Activated effector memory CD4-positive, alpha-beta T cell treated with anti-CD3 and anti-CD28 coated beads, Interleukin-2, amount 50 U/mL, for 16 hours (primary cell): ENCODE measurements at places on chromosomes 2 and 18.

DNA sequence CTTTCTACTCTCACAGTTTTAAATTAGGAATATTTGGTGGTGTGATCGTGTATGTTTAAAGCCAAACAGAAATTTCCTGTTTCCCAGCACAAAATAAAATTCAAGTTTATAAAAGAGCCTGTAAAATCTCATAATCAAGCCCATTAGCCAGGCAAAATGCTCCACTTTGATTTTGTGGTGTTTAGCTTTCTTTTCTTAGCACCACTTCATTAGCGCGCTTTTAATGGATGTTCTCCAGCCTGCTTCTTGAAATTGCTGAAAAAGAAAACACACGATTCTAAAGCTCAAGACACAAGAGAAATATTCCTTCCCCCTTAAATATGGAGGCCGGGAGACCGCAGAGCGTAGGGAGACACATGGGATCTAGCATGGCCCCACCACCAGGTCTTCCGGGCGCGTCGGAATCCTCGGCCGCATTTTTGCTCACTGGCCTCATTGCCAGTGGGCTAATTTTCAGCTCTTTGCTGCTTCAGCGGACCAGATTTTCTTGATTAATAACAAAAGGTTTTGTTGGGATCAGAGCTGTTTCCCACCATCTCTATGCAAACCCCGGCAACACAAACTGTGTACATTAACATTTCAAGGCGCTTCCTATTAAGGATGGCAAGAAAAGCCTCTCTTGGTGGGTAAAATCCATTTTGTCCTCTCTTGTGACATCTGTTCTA, 40.4 kb upstream of the ID2 start:
- DNase-seq, result no peak

DNA sequence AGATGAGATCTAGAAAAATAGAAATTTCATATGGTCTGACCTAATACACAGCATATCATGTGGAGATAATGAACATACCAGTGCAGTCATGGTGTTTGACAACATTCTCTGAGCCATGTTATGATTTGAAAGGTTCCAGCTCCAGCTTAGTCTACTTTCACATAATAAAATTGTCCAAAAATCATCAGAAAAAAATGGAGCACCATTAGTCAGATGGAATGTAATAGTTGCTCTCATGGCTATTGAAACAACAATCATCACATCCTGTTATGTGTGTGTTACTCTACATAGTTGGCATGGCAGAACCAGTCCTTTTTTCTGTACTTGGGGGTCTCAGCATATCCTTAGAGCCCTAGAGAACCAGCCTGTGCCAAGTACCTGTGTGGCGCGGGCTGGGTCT, 678.9 kb upstream of the FANCL start:
- no peak for DNase-seq

GRCh38 chr2:86396291-86396785, 44.8 kb upstream of the KDM3A start:
- DNase-seq, result no peak

DNA sequence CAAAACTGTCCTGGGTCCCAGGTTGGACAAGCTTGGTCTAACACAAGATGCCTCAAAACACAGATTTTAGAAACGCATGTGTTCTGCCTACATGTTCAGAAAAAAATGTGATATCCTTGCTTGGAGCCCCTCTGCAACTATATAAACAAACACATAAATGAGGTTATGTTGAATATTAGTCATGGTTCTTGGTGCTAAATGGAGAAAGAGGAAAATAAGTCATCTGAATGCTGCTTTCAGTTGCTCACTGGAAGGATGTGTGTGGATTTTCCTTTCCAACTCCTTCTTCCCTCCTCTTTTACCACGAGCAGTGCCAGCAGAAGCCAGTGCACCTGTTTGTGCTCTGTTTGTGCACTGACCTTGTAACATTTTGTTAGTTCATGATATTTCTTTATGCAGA, 85.3 kb downstream of the PIEZO2 start:
- DNase-seq, result no peak

GRCh38 chr2:42839809-42840501, 47.6 kb upstream of the HAAO start:
- no peak for DNase-seq

GRCh38 chr2:134320930-134321329, 67.1 kb downstream of the MGAT5 start:
- DNase-seq, result peak; percentile 75

DNA sequence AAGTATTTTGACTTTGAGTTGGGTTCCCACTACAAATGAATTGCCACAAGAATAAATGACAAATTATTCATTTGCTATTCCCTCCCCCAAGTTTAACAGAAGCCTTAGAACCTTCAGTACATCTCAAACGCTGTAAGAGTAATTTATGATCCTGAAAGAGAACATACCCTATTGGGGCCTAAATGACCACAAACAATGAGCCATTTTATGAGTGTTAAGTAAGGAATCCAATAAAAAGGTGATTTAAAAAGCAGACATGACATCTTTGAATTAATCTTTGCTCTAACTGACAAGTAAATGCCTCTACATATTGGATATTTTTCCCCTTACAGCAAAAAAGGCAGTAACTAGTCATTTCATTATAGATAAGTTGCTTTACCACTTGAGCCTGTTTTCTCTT, 136.9 kb downstream of the NRXN1 start:
- no peak for DNase-seq

DNA sequence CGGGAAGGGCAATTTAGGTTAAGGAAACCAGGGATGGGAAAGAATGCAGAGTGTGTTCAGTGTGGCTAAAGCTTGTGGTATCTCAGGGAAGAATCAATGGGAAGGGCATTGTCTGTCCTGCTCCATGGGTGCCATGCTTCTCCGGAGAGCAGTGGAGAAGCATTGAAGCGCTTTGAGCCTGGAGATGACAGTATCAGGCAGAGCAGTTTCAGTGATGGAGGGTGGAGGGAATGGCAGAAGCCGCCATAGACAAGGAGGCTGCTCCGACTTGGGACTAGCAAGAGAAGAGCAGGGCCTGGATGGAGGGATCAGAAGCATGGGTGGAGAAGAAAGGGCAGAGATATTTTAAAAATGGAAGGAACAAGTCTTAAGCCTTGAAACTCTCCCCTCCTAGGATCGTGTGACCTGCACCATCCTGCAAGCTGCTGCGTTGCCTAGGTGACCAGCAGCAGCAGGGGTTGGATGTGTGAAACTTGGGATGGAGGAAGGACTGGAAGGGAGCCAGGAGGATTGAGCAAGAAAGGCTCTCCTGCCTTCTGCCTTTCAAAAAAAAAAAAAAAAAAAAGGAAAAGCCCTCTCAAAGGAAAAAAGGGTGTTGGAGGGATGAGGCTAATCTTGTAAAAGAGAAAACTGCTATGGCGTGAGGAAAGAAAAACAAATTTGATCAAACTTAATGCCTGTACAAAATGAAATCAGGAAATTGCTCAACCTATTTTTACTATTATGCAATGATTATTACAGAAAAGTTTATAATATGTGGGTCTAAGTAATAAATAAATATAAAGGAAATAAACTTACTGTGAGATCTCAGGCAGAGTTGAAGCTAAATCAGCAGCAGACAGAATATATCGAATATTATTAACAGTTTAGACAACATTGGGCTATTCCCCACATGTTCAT, 493.8 kb upstream of the NRP2 start:
- no peak for DNase-seq

- no peak for DNase-seq
Measured at GRCh38 chr18:9861157-9861556, 24.6 kb upstream of the TXNDC2 start.

GRCh38 chr2:237894396-237894979, 35.1 kb downstream of the RAMP1 start:
- DNase-seq, result peak; percentile 57

DNA sequence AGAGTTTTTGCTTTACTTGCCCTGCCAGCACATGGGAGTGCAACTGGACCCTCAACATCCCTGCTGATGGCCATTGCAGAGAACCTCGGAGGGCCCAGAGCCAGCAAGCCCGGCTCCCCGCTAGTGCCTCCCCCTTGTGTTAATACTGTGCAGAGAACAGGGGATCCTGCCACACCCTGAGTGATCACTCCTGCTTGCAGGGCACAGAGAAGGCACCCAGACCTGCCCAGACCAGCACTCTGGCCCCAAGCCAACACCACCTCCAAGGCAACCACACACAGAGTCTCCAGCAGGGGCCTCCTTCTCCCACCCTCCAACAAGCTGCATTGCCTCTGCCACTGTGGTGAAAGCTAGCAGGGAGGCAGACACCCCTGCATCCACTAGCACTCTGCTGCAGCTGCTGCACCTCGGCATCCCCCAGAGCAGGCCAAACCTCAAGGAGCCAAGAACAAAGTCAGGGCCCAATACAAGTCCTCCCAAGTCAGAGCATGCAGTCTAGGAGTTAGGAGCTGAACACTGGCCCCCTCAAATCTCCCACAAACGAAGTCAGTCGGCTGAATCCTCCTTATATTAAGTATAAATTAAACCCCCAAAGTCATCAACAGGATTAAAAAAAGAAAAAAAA, 157.7 kb downstream of the CCDC178 start:
- no peak for DNase-seq

DNA sequence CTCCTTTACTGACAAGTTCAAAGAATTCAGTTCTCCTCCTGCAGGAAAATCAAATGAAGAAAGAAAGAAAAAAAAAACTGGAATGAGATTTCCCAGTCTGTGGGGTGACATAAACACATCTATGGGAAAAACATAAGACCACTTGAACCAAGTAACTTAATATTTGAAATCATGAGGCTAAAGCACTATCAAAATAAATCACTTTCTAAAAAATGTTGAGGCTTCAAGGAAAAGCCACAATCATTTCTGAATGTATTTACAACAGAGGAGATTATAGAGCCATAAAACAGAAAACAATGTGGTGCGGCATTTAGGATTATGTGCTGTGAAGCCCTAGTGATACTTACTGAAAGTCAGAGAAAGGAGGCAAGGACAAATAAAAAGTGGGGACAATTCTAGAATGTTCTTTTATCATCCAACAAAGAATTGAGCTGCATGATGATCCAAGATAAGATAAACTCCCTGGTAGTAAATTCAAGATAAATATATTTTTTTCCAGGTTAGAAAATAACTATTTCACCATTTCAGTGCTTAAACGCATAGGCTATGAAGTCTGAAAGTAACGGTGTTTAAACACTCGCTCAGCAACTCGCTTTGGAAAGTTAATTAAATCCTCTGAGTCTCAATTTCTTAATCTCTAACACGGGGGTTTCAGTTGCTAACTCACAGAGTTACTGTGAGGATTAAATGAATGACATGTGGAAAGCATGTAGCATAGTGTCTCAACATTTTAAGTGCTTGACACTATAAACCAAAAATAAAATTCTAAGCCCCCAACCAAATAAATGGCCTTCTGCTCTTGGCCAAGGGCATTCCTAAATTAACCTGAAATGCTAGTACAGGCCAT, 288.5 kb downstream of the AGPS start:
- no peak for DNase-seq

GRCh38 chr2:223315813-223316212, 263.8 kb downstream of the KCNE4 start:
- DNase-seq, result no peak
